ENCODE measurements at places on chromosomes 1 and 21.

DNA sequence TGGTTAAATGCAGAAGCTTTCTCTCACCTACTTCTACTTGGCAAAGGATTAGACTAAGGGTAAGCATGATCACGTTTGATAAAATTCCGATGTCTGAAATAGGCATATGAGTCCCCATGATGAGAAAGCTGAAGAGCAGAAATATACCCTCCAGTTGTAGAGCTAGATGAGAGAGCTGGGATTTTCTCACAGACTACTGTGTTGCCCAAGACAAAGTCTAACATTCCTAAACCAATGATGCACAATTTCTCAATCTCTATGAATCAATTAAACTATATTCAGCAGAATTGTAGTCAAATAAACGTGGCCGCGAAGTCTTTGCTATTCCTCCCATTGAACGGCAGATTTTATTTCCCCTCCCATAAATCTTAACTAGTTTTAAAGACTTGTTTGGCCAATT, 699.2 kb downstream of the KCNT2 start:
- no peak for DNase-seq

DNA sequence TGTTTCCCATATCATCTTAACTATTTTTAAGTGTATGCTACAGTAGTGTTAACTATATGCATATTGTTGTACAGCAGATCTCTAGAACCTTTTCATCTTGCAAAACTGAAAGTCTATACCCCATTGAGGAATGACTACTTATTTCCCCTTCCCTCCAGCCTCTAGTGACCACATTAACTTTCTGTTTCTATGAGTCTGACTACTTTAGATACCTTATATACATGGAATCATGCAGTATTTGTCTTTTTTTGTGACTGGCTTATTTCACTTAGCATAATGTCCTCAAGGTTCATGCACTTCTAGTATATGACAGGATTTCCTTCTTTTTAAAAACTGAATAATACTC, 96.5 kb upstream of the BTG3 start:
- no peak for DNase-seq

DNA sequence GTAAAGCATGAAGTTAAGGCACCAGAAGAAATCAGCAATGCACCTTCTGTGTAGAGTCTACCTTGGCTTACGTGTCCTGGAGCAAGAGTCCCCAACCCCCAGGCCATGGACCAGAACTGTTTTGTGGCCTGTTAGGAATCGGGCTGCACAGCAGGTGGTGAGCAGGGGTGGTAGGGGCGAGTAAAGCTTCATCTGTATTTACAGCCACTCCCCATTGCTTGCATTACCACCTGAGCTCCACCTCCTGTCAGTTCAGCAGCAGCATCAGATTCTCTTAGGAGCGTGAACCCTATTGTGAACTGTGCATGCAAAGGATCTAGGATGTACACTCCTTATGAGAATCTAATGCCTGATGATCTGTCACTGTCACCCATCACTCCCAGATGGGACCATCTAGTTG, 21.5 kb downstream of the ZMYND12 start:
- peak; percentile 24 for DNase-seq

GRCh38 chr1:234562334-234562733, 47.6 kb downstream of the IRF2BP2 start:
- peak; percentile 52 for DNase-seq

GRCh38 chr1:47840393-47841190, 156.6 kb downstream of the TRABD2B start:
- DNase-seq = no peak

- no peak for DNase-seq
Observed at GRCh38 chr1:102593276-102593675, 515.0 kb downstream of the COL11A1 start.

DNA sequence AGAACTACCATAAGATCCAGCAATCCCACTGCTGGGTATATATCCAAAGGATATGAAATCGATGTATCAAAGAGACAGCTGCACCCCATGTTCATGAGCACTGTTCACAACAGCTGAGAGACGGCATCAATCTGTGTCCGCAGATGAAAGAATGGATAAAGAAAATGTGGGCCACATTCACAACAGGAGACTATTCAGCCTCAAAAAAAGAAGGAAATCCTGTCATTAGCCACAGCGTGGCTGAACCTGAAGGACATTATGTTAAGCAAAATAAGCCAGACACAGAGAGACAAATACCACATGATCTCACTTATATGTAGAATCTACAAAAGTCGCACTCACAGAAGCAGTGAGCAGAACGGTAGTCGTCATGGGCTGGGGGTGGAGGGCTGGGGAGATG, 99.2 kb upstream of the IFFO2 start:
- no peak for DNase-seq

DNA sequence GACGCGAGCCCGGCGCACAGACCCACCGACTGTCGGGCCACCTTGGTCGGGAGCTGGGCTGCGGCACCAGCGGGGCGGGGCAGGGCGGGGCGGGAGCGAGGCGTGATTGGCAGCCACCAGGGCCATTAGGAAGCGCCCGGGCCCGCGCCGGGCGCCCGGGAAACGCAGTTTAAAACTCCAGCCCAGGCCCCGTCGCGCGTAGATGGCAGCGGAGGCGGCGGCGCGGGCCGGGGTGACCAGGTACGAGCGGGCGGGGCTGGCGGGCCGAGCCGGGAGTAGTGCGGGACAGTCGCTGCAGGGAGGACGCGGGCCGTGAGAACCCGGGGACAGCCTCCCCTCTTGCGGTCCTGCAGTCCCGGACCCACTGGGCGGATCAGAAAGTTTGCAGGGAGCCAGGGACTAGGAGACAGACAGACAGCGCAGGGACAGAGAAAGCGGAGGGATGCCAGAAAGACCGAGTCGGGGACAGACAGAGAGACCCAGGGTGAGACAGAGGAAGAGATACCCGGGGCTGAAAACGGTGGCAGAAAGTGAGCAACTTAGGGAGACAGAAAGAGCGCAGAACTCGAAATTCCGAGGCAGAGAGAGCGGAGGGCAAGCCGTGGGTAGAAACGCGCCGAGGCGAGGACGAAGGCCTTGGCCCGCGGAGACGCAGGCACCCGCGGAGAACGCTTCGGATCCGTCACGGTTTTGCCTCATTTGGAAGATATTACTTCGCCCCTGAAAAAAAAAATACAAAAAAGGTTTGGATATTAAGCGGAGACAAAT, at the start of gene DMBX1:
Gene DMBX1 (plus strand): TSS at position 199 of the 768 bp plus-strand sequence. CDS start 17,175 bp downstream, outside the sequence.
- peak; percentile 91 for DNase-seq

GRCh38 chr21:27681038-27681437, 714.1 kb upstream of the ADAMTS5 start:
- no peak for DNase-seq

GRCh38 chr21:45828580-45829570, 152.7 kb upstream of the COL6A1 start:
- DNase-seq = peak; percentile 44

DNA sequence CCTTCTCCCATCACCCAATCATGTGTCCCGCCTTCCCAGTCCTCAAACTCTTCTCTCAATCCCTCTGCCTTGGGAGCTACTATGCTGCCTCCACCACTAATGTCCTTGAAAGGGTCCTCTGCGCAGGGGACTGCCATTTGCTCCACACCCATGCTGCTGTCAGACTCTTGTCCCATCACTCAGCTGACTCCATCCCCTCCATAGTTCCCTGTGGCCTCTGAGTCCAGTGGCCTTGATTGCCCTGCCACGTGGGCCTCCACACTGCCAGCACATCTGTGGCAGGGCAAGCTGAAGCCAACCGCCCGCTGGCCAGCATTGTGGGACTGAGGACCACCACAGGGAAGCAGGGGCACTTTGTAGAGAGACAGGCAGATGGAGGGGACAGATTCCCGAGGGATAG, 1.3 kb upstream of the TNNT2 start:
- no peak for DNase-seq

GRCh38 chr1:6991266-6991665, 206.0 kb downstream of the CAMTA1 start:
- no peak for DNase-seq

DNA sequence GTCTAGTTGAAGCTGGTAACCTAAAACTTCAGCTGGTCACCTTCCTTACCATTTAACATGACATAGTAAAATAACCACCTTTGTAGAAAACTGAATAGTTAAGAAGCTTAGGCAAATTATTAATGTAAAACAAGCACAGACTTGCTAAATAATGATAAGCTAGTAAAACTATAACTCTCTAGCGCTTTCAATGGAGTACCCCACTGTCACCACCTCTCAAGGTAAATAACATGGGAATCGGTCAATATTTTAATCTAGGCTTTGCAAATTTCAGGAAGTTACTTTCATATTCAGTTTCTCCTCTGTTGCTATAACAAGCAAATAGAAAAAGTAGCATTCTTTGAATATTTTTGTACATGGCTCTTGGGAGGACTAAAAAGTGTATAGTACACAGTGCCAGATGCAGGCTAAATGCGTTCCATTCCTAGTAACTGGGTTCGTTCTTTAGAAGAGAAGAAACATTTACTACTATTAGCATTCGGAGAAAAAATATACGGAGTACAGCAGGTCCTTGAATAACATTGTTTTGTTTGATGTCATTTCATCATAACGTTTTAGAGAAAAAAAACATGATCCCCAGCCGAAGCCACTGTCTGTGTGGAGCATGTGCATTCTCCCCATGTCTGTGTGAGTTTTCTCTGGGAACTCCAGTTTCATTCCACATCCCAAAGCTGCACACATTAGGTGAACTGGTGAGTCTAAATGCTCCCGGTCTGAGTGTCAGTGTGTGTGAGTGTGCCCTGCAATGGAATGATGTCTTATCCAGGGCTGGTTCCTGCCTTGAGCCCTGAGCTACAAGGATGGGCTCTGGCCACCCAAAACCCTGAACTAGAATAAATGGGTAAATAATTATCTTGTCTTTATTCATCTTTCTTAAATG, 52.5 kb downstream of the EPRS1 start:
- no peak for DNase-seq

GRCh38 chr1:197159461-197159860, 13.0 kb upstream of the ASPM start:
- DNase-seq = no peak

- no peak for DNase-seq
Observed at GRCh38 chr1:78797108-78797781, 147.6 kb downstream of the IFI44 start.

GRCh38 chr1:236143104-236143948, 987 bp downstream of the GPR137B start:
- no peak for DNase-seq

DNA sequence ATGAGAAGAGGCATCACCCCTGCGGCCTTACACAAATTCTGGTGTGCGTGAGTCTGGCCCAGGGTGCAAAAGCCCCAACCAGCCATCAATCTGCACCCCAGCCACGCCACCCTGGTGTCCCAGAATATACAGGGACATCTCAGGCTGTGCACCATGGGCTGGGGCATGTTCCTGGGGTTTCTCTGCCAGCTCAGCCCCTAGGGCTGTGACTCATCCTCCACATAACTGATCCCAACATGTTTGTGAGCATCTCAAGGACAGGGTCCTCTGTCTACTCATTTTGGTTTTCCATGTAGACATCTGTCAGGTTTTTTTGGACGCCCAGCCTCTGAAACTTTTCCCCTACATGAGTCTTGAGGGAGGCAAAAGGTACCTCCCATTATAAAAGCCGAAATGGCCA, 511 bp downstream of the ZNF683 start:
- DNase-seq = no peak

GRCh38 chr1:183073320-183073719, 50.1 kb downstream of the LAMC1 start:
- DNase-seq = no peak

GRCh38 chr1:42887366-42887765, 41.0 kb downstream of the ZNF691 start:
- DNase-seq = no peak

- DNase-seq = no peak
Observed at GRCh38 chr1:168227620-168228019, 1.8 kb downstream of the SFT2D2 start.

DNA sequence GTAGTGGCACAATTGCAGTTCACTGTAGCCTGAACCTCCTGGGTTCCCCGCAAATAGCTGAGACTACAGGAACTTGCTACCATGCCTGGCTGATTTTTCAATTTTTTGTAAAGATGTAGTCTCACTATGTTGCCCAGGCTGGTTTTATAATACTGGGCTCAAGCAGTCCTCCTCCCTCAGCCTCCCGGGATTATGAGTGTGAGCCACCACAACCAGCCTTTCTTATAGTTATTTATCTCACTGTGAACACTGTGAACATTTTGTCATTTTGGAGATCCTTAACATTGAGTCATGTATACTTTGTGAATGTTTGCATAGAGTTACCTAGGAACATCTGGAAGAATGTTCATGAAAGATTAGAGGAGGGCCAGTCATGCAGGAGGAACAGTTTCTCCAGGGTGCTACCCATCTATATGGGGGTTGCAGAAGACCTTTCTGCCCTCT, 127.1 kb upstream of the CACYBP start:
- no peak for DNase-seq

GRCh38 chr1:234617986-234618736, 8.2 kb upstream of the IRF2BP2 start:
- no peak for DNase-seq

GRCh38 chr1:39895731-39896480, 5.8 kb downstream of the MYCL start:
- no peak for DNase-seq

DNA sequence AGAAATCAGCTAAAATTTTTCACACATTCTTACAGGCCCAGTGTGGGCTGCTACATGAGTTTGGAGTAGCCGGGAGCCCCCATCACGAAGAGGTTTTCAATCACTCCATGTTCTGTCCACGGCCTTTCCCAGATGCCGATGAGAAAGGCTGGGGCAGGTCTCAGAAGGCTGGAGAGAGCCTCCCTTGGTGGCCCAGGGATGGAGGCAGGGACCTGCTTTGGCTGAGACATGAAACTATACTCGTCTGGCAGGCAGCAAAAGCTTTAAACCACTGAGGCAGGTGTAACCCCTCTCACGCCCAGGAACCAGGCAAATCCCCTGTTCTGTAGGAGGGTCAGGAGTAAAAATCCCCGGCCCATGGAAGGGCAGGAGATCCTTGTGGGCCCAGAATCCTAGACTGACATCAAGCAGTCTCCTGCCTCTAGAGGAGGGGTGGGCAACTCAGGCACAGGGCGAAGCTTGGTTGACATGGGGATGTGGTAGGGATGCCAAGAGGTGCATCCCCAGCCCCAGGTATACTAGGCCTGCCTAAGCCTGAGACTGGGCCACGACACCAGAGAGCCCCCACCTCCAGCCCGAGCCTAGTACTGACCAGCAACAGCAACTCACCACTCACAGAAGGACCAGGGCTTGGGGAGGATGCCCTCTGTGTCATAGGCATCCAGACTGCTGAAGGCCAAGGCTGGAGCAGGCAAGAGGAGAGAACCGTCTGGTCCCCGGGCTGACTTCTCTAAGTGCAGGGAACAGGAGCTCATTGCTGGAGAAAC, 9.1 kb downstream of the MMEL1 start:
- no peak for DNase-seq

DNA sequence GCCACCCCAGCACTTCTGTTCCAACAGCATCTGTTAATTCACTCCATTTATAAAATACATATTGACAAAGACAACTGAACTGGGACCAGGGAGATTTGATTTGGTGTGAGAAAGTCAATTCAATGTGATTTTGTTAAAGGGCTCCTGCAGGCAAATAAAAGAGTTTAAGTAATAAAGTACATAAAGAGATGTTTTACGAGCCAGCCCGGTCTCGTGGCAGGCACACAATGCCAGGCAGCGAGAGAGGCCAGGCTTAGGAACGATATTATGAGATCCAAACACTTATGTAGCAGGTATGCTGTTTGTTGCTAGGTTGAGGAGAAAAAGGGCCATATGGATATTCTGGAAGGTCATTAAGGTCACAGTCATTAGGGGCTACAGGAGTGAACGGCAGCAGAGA, 227.1 kb downstream of the KCTD3 start:
- DNase-seq = no peak
